Activated CD8-positive, alpha-beta T cell treated with anti-CD3 and anti-CD28 coated beads for 36 hours (primary cell): ENCODE measurements at places on chromosomes 1 and 21. TPM values are rescaled to one million over a fixed set of nuclear protein-coding genes. Genes with fewer than 3 reads are reported as not detected.
A peak's percentile ranks its signal among the peaks of the same experiment; 100 is the strongest.

DNA sequence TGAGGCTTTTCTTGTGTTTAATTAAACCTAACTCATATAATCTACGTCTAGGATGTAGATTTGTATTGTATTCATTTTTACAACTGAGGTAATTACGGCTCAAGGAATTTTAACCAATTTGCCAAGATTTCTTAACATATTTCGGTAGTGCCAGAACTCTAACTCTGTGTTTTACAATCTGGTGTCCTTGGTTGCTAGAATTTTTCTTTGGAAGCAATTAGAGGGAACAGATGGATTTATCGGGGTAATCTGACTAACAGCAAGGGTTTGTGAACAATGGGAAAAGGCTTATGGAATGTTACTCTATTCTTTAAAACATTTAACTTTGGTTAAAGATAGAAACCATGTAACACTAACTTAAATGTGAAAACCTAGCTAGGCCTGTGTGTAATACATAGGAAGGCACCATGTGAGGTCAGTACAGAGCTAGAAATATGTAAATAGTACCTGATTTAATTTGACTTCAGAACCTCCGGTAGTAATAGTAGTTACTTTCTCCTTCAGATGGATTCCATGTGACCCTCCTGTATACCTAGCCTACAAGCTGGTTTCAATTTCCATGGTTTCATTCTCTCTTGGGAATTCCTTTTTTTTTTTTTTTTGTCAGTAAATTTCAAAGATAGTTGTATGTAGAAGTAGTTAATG is 1.2 kb downstream of the MTF2 start:
- peak; percentile 17 for DNase-seq

DNA sequence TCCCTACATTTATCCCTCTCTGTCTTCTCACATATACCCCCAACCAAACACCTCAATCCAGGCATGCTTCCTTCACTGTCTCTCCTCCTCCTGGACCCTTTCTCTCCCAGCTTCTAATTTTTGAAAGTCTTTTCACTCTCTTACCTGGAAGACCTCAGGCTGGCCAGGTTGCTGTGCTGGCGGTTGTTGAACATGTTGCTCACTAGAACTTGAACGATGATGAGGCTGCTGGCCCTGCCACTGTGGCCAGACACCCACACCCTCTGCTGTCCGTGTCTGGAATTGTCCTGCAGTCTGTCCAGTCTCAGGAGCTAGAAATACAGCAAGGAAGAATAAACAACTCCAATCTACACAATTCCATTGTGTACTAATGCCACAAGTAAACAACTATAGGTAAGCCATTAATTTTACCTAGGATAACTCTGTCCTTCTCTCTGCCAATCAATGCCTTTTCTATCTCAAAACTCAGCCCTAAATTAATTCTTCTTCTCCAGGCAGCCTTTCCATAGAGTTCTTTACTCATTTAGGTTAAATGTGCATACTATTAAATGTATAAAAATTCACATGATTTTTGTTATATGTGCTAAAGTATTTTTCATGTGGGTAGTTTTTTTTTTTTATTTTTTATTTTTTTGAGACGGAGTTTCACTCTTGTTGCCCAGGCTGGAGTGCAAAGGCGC is 5.1 kb upstream of the CTSK start:
- DNase-seq, result peak; percentile 26

GRCh38 chr1:31373056-31373896 is at the start of gene FABP3:
FABP3 (minus strand) TSS chr1:31373076; CDS start chr1:31373014, 62 bp downstream.
- DNase-seq, result peak; percentile 55

DNA sequence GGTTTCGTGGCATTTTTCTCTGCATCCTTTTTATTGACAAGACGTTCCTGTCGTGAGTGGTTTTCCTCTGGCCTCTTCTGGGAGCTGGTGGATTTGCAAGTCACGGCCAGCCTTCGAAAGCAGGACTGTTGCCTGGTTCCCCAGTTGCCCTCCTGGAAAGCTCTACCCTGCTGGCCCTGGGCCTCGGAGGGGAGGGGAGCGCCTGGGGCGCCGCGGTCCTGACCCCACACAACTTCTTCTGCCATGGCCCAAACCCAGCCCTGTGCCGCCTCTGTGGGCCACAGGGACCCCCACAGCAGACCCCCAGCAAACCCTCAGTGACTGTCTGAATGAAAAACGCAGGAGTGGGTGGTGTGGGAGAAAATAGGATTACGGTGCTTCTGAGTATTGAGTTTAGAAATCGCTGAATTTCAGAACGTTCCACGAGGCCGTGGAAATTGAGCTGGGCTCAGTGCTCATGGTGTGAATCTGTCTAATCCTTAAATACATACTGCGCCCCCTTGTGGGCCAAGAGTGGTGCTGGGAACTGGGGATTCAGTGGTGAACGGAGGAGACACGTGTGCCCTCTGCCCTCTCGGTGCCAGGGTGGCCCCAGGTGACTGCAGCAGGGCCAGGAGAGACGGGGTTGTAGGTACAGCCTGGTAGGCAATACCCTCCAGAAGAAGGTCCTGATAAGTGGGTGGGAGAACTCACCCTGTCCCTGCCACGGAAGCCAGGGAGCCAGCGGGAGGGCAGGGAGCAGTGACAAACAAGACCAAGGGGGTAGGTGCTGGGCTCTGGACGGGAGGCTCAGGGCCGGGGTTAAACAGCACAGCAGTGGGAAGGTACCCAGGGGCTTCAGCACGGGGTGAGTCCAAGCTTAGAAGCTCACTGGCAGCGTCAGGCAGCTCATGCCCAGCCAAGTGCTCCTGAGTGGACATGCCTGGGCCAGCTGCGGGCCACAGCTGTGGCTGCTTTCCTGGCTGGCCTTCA is 101.2 kb upstream of the COL6A1 start:
- peak; percentile 92 for DNase-seq

- DNase-seq, result peak; percentile 81
These were observed 333.4 kb downstream of the CHRM3 start for GRCh38 chr1:239719642-239720258.

- no peak for DNase-seq
These were observed 12.4 kb downstream of the ZBTB18 start for GRCh38 chr1:244063498-244063897.

- DNase-seq, result peak; percentile 45
These were observed 493 bp upstream of the ELOA start for GRCh38 chr1:23742670-23743286.

DNA sequence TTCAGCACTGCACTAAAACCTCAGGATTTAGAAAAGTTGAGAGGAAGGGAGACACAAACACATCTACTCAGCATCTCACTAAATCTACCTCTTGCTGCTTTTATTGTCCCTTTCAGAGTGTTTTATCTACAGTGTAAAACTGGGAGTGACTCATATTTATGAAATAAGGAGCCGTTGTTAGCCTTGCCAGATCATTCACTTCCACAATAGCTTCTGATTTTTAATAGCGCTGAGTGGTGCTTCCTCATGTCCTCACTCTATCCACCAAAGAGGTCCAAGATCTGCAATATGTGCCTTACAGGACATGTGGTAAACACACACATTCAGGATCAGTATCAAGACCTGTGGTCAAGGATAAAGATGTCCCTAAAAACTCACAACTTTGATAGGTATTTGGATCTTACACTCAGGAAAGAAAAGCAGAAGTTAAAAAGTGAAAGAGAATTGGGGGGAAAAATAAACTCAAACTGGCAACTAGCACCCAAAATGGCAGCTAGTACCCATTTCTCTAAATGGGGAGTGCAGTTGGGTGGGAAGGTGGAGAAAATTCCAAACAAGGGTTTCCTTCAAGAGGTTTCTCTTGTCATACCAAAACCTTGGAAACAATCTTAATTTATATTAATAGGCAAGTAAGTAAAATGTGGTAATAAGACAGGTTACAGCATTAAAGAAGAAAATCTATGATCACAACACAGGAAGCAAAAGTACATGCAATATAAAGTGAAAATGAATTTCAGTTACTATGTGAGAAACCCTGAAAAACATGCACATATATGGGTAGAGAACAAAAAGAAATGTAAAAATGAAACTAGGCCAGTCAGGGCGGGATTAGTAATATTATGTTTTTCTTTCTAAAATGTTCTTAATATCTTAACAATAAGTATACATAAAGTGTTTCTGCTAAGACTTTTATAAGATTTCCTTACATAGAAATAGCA is 15.9 kb downstream of the DUSP10 start:
- no peak for DNase-seq

GRCh38 chr1:246726255-246726679 is 2.1 kb downstream of the SCCPDH start:
- DNase-seq, result no peak

GRCh38 chr1:162670928-162671663 is 38.8 kb downstream of the DDR2 start:
- DNase-seq, result no peak

- no peak for DNase-seq
These were observed 63.0 kb downstream of the NR5A2 start for GRCh38 chr1:200090252-200091159.

DNA sequence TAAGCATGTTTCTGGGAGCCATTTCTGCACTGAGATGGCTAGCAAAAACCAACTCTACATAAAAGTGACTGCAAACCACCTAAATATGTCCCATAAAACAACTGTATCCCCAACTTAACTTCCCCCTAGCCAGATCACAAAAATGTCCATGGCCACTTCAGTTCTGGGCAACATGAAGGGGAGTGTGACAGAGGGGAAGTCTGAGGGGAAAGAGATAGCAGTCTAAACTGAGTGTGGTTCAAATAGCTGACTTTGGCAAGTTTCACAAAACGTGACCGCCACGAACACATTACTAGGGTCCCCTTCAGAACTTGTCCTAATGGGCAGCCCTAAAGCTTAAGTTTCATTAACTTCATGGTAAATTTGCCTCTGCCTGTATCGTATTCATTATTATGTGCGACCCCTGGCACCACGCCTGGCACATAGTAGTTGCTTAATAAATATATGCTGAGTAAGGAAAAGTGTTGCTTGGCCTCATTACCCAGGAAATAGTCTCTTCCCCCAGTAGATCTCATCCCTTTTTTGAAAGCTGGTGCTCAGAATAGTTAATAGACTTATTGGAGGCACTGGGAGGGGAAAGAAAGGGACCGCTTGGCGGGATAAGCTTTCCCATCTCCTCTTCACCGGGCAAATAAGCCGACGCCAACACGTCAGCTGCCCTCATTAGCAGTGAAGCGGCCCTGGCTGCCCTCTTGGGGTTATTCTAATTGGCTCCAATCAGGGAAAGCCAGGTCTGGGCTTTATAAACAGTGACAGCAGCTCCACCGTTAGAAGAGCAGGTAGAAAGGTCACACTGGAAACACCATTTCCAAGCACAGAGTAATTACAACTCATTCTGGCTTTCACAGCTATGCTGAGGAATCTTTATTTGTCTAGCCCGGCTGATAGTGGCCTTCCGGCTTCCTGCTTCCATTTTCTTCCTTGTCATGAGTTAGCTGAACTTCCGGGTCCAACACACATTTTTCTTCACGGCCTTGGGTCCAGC is 122.1 kb downstream of the LRIG2 start:
- no peak for DNase-seq

GRCh38 chr1:93223023-93223675 is 42.6 kb downstream of the CCDC18 start:
- DNase-seq, result no peak

DNA sequence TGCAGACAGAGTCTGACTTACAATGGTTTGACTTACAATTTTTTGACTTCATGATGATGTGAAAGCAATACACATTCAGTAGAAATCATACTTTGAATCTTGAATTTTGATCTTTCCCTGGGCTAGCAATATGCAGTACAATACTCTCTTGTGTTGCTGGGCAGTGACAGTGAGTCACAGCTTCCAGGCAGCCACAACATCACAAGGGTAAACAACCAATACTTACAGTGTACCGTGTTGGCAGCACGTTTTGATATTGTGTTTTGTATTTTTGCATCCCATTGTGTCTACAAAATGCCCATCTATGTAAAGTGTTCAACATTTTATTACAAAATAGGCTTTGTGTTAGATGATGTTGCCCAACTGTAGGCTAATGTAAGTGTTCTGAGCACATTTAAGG is 150.9 kb downstream of the NTMT2 start:
- DNase-seq, result no peak

- DNase-seq, result no peak
These were observed 336.0 kb downstream of the NUF2 start for GRCh38 chr1:163657719-163658118.

GRCh38 chr1:117373932-117374331 is 6.7 kb downstream of the MAN1A2 start:
- DNase-seq, result no peak

- DNase-seq, result no peak
These were observed 96.8 kb downstream of the LACTBL1 start for GRCh38 chr1:22875841-22876240.

- DNase-seq, result no peak
These were observed 22.3 kb upstream of the PTGFR start for GRCh38 chr1:78468521-78468920.

The CR1 gene
- total RNA-seq, result 0.18 TPM

The DDAH1 gene
- 0.09 TPM for total RNA-seq

The RSBN1 gene
- total RNA-seq, result 28.3 TPM

The ADAM30 gene
- not detected for total RNA-seq

The CYP4A11 gene
- total RNA-seq, result not detected

The OR2T33 gene
- total RNA-seq, result not detected

The SLC6A17 gene
- 0.05 TPM for total RNA-seq

The HEYL gene
- 0.07 TPM for total RNA-seq
